ENCODE measurements at places on chromosomes 5 and 9.

DNA sequence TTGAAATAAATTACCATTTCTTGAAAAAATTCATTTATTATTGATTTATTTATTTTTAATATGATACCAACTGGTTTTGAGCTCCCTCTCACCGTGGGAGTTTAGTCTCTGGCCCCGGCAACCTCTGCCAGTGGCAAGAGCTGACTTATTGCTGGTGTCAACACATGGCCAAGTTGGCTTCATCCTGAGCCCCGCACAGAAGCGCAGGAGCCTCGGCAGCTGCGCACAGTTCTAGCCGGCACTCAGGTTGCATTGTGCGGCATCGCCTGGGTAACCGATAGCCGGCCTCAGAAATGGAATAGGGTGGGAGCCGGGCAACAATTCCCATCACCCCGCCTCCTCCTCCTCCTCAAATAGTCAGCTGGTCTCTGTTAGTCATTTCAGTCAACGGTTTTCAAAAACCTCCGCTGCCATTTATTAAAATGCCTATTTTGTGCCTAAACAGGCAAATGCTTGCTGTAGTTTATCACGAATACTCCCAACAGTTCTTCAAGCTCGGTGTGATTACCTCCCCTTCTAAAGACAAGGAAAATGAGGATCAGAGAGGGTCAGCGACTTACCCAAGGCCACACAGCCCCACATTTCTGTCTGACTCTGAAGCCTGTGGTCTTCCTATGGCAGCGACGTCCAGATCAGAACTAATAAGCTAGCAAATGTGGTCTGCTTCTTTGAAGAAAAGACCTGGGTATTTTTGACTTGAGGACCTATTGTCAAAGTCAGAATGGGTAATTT is 15.7 kb upstream of the MSX2 start:
- no peak for DNase-seq

- DNase-seq = no peak
Observed at GRCh38 chr5:173498739-173499470, 117.5 kb downstream of the BOD1 start.

GRCh38 chr5:24623031-24623430 is 21.7 kb downstream of the CDH10 start:
- peak; percentile 42 for DNase-seq

DNA sequence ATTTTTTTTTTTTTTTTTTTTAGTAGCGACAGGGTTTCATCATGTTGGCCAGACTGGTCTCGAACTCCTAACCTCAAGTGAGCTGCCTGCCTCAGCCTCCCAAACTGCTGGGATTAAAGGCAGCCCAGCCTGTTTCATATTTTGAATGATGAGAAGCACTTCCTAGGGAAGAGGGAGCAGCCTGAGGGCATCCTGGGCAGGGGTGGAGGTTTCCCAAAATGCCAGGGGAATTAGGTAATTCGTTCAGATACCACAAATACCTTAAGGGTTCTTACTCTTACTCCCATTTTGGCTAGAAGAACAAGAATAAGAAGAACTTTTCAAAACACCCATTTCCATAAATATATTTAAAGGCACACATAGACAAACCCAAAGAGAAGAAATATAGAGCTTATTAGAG is 29.5 kb upstream of the RAPGEF1 start:
- DNase-seq = no peak

DNA sequence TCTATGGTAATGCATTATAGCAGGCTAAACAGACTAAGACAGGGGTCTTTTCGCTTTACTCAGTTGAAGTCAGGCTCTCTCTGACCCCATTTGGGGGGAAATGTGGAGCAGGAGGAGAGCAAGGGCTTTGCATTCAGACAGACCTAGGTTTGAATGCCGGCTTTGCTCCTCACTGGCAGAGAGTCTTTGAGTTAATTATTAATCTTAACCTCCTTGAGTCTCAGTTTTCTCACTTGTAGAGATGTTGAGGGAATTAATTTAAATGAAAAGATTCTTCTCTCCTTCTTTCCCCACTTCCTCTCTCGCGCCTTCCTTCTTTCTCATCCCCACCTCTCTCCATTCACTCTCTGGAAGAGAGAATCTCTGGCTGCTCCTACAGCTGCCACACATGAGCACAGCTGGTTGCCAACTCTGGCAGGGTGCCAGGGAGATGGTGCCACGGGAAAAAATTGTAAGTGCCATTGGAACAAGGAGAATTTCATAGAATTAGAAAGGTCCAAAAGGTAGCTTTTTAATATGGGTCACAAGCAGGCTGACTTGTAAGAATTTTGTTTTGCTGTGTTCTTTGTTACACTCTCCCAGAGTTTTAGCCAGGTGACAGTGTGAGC is 25.2 kb upstream of the GLRA1 start:
- DNase-seq = peak; percentile 14

GRCh38 chr9:89789922-89790510 is 185.2 kb downstream of the GADD45G start:
- no peak for DNase-seq

DNA sequence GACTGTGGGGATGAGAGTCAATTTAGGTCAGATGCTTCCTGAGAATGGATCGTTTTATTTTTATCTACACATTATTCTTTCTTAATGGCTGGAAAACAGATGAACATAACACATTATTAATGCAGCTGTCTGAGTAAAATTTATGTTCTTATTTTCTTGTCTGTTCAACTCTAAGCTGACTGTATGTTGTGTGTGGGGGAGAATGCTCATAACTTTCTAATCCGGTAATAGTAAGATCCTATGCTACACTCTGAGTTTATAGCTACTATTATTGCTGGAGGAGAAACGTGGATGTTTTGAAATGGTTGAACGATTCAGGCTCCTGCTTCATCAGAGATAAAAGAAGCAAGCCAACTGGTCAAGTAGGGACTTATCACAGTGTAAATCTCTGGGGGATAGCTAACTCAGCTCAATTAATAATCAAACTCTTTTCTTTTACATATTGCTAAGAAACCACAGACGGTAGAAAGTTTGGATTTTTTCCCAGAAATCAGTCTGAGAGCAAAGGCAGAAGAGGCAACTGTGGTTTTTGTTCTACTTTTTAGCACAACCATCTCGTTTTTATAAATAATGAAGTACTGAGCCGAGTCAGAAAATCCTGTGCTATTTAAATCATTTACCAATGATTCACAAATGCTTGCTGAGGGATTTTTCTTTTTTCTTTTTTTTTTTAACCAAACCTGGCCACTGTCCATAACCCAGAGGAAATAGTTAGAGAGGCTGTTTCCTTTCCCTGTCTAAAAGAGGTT is 265.0 kb upstream of the FAM174A start:
- peak; percentile 10 for DNase-seq

DNA sequence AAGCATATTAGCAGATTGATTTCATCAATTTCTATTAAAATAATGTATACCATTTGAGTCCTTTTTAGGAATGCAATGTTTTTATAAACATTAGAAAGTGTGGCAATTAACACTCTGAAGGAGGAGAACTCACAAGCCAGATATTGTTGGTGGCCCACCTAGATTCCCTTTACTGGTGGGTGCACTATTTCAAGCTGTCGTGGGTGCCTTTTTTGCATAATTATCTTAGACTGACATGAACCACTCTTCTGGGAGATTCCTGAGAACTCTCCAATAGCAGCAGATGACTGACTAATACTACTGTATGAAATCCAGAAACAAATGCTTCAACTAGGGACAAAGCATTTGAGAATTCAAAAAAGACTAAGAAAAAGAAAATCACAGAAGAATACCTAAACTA is 526.0 kb downstream of the CDH18 start:
- no peak for DNase-seq

DNA sequence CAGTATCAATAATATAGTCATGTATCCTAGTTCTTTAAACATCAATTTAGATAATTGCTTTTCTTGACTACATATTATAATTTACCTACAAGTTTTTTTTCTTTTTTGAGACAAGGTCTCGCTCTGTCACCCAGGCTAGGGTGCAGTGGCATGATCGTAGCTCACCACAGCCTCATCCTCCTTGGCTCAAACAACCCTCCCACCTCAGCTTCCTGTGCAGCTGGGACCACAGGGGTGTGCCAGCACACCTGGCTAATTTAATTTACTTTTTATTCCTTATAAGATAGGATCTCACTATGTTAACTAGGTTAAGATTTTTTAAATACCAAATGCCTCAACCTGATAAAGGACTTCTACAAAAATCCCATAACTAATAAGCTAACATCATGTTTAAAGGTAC is 21.1 kb downstream of the UIMC1 start:
- DNase-seq = no peak

DNA sequence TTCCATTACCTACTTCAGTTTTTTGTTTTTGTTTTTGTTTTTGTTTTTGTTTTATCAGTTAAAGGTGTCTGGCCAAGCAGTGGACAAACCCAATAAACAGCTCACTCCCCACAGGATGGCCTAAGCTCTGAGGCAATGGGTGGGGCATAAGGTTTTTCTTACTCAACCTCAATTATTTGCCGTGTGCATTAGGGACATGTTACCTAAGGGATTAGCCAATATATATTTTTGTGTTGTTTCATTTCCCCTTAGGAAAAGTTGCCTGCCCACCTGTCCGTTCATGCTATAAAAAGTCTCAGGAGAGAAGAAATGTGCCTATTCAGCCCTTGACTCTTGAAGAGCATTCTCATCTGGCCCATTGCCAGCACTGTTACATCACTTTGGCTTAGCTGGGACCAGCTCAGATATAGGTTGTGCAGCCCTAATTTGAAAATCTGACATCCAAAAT is 7.3 kb downstream of the SH3RF2 start:
- DNase-seq = no peak

GRCh38 chr9:84383178-84383577 is 42.6 kb upstream of the SLC28A3 start:
- DNase-seq = no peak

DNA sequence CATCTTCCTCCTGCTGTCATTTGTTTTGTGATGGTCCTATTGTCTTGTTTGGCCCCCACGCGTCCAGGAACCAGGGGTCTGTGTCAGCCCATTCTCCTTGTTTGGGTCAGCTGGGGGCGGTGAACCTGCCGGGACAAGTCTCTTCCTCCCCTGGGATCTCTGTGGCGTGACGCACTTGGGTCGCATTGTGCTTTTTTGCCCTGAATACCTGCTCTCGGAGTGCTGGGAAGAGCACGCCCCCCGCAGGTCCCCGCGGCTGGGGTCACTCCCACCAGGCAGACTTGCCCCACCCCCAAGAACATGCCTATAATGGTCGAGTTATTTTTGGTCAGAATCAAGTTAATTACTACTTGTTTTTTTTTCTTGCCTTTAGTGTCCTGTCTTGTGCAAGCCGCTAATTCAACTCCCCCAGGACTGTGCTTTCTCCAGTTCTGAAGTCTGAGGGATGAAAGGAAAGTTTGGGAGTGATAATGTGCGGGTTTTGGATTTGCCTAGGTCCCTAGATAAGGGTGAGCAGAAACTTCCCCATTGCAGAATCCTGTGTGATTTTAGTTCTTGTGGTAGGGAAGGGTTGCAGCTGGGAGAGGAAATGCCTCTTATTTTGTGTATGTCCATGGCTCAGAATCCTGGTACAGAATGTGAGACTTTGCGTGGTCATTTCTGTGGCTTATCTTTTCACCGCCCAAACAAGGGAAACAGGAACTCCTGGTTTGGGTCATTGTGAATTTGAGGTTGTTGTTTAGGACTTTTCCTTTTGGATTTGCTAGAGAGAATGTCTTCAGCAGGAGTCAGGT is 789 bp downstream of the ACER2 start:
- DNase-seq = no peak

- DNase-seq = no peak
Observed at GRCh38 chr5:132927355-132928061, 35.9 kb downstream of the AFF4 start.

- no peak for DNase-seq
Observed at GRCh38 chr9:95399261-95399660, 81.8 kb upstream of the FANCC start.

DNA sequence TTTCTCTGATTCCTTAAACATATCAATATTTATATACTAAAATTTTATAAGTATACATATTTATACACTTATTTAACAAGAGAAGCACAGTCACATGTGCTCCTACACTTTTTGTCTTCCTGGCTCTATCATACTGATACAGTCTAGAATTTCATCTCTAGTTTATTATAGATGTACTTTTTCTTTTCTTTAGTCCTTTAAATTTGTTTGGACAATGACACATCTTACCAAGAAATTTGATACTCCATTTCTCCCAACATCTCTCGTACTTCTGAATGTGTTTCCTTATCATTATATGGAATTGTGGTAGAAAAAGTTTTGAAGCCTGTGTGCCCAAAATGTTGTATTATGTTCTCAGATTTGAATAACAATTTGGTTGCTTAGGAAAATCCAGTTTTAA is 104.6 kb downstream of the DMRT2 start:
- no peak for DNase-seq

- DNase-seq = no peak
Observed at GRCh38 chr5:126094991-126095390, 328.2 kb upstream of the GRAMD2B start.

DNA sequence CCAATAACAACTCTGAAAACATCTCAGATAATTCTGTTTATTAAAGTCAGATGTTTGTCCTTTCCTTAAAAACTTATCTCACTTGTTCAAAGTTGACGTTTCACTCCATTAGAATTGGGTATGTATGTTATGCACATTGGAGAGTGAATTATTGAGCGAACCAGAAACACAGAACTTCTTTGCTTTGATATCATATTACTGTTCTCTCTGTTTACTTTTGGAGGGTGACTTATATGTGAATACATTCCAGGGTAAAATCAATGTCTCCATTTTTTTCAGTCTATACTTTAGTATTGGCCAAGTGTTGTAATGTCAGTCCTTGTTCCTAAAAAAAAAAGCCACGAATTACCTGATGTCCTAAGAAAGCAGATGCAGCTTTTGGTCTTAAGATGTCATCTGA is 307.4 kb downstream of the CSNK1G3 start:
- DNase-seq = no peak

DNA sequence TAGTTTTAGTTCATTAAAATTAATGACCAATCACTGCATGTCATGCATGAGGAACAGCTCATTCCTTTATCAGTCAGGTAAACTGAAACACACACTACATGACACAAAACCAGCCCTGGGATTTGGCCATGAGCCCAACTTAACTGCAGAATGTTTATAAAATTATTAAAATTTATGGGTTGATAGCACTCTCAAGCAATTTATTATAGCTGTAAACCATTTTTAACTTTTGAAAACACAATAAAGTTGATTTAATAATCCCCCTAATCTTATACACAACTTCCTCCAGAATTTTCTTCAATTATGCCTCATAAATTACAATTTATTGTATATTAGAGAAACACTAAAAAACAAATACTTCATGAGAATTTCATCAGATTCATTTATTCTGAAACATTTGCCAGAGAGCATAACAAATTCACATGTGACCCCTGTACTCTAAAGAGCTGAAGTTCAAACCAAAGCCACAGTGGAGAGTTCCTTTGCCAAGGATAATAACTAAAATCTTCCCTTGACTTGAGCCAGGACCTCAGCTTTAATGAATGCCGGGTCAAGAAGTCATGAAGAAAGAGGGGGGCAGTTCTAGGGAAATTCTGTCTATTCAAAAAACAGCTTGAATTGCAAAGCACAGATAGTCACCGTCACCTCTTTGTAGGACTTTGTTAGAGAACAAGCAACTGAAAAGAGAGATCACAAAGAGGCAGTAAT is 763.7 kb upstream of the GRAMD2B start:
- DNase-seq = peak; percentile 35

DNA sequence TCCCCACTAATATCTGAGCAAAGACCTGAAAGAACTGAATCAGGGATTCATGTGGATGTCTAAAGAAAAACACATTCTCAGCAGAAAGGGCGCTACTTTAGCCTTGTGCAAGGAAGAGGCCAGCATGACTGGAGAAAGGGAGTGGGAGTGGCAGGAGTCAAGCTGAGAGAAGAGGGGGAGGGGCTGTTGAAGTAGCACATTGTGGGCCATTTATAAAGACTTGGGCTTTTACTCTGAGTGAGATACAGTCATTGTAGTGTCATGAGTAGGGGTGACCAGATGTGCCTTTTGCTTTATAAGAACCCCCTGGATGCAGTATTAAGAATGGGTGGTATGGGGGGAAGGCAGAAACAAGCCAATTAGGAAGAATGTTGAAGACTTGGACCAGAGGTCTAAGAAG is 452.8 kb downstream of the ENC1 start:
- no peak for DNase-seq

Measured in muscle of back (tissue), 13 donors.